ENCODE measurements at places on chromosomes 2 and 18.

GRCh38 chr18:69158944-69159343, 241.7 kb upstream of the DOK6 start:
- no peak for DNase-seq

GRCh38 chr2:133811409-133812125, 243.3 kb upstream of the NCKAP5 start:
- DNase-seq, result no peak

DNA sequence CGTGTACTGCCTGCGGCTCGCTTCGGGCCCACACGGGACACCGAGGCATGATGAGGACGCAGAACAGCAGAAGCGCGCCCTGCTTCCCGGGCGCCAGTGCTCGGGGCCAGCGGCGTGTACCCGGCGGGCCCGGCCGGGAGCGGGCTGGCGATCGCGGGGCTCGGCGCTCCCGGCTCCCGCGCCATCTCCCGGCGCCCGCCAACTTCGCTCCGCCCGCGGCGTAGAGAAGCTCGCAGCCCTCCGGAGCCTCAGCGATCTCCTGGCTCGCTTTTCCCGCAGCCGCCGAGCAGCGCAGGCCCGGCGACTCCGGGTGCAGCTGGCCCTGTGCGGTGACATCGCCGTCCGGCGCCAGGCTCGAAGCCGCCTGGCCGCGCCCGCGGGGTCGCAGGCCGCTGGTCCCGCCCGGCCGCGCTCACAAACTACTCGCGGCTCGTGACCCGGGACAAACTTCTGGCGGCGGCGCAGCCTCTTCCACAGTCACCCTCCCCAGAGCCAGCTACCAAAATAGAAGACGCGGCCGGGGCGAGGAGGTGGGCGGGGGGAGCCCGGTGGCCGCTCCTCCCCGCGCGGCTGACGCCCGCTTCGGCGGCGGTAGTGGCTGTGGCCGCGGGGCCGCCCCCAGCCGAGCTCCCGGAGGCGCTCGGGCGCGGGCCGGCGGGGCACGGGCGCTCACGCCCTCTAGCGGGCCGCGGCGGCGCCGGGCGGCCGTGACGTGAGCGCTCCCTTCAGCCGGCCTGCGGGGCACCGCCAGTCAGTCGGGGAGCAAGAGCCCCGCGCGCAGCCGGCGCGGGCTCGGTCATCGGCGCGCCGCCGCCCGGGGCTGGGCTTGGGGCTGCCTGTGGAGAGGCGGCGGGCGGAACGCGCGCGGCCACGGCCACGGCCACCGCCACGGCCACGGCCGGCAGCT, at the start of gene PTPRM:
PTPRM (plus strand) TSS at position 750 of the 907 bp plus-strand sequence. CDS start 503 bp downstream, outside the sequence.
- DNase-seq, result no peak

DNA sequence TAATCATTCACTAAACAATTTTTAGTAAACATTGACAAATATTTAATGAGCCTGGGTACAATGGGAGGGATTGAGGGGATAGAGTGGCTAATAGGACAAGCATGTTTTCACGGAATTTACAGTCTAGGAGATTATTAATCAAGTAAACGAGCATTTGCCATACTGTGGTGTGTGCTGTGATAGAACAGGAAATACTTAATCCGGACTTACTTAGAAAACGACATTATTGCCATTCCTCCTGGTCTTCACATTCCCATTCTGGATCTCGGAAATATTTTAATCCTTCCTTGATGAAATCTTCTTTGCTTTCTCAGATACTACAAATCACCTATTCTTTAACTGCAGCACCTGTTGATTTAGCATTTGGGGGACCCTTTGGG, 905 bp downstream of the TTLL4 start:
- no peak for DNase-seq

- no peak for DNase-seq
Observed at GRCh38 chr18:54531402-54532065, 59.5 kb upstream of the DYNAP start.

DNA sequence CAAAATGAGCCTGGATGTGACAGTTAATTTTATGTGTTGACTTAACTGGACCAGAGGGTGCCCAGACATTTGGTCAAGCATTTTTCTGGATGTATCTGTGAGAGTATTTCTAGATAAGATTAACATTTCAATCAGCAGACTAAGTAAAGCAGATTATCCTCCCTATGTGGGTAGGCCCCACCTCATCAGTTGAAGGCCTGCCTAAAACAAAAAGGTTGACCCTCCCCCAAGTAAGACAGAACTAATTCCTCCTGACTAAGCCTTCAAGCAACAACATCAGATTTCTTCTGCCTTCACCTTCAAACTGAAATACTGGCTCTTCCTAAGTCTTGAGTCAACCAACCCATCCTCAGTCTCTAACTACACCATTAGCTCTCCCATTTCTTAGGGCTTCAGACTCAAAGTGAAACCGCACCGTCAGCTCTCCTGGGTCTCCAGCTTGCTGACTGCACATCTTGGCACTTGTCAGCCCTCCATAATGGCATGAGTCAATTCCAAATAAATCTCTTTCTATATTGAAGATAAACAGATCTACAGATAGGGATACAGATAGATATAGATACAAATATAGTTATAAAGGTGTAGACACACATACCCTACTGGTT, 47.9 kb downstream of the MEMO1 start:
- no peak for DNase-seq

DNA sequence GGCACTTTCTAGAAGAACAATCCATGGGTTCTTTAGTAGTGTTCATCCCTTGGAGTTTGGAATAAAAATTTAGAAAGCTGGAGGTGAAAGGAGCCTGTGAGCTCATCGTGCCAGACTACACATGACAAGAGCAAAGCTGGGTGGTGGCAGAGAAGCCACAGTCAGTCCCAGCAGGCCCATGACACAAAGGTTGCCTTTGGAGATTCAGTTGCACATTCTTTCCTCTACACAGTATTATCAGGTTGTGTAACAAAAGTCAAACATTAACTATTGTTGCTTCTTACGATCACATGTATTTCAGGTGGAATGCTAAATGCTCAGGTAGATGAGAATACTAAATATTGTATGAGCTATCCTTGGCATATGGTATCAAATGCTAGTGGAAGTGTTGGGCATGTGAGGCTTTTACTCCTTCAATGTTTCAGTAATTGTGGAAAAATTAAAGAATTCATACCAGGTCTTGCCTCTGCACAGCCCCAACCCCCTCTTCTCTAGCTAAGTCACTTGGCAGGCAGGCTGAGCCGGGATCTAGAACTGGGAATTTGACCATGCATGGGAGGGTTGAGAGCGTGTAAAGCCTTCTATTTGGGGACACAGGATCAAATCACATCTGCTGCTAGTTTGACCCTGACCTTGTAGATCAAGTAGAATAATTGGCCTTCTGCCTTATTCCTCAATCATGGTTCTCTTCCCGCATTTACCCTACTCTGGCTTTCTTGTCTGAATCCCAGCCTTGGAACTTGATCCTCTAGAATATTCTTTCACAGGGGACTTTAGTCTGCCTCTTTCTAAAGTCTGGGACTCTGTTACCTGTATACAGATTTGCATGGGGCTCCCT, 230.9 kb downstream of the GCA start:
- no peak for DNase-seq

DNA sequence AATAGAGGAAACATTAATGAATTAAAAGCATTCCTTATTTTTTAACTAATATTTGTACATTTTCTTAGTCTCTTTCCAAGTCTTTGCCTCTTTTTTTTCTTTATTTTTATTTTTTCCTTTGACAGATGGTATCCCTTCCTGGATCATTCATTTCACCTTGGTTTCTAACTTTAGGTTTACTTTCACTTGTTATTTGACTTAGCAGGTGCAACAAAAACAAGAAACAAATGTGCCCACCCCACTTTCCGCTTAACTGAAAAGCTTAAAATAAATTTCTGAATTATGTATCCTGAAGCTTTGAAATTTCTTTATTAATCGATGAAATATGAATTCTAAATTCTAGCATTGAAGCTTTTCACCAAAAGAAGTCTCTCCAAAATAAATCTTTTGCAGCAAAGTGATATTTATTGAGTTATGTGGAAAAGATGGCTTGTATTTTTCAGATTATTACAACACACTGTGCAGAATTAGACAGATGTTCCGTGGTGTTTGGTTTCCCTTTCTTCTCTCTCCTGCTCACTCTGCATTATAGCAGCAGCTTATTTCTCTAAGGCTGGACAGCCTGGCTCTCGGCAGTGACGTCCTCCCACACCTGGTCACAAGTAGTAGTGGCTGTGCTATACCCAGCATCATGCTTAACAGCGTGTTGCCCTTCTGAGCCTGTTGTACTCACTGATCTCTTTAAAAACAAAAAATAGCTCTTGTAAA, 99.1 kb upstream of the ZNF397 start:
- DNase-seq, result no peak

- no peak for DNase-seq
Observed at GRCh38 chr2:211440107-211440506, 883.7 kb downstream of the CPS1 start.

DNA sequence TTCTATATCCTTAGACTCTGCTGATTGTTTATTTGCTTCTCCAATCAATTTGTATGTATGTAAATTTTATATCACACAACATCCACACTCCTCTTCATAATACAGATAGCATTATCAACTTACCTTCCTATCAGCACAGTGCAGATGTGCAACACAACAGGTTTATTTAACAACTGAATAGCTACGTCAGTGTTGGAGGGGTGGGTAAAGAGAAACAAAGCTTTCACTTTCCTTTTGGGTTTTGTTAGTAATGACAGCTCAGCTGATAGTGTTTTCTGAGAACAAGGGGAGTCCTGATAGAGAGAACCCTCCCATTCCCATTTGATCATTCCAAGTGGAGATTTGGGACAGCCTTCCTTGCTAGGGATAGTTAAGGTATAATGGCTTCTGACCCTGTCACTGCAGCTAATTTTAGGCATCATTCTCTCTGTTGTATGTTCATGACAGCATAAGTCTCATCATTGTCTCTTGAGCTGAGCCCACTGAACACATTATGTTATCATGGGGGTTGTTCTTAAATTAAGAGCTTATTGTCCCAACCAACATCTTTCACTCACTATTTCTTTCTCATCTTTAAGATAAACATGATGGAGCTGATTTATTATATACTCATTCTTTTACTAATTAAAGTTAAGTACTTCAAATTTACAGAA, 227.7 kb downstream of the GPD2 start:
- DNase-seq, result no peak

GRCh38 chr2:149597050-149597667, 9.6 kb upstream of the MMADHC start:
- no peak for DNase-seq

DNA sequence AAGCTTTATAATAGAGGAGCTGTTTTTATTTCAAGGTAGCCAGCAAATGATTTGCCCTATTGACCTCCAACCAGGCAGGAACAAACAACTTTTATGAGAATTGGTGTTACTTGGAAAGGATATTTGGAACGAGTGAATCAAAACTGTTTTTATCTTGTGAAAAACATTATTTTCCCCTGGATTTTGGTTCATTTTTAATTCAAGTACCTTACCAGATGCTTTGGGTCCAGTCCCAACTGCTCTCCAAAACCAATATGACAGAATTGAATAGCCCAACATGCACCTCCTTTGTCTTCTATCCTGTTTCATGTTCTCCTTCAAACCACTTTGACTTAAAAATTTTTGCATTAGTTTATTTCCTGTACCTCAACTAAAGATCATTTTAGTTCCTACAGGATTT, 178.6 kb upstream of the RBMS1 start:
- no peak for DNase-seq

DNA sequence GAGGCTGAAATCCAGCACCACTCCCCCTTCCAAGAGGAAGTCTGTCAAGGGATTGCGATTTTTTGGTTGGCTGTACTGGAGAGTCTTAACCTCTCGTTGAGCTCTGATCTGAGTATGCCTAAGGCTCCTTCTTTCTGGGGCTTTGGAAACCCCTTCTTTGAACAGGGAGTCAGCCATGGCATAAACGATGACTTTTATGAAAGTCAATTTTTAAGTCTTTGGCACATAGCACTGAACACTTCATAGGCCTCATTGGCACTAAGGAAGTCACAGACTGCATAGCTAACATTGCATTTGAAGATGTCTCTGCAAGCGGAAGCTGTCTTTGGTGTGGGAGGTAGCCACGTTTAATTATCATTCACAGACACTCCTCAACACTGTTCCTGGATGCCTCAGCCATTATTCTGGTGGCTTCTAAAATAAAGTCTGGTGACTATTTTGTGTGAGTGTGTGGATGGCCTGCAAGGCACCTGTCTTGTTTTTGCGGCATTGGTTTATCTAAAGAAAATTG, 148.2 kb upstream of the NCK2 start:
- DNase-seq, result no peak

DNA sequence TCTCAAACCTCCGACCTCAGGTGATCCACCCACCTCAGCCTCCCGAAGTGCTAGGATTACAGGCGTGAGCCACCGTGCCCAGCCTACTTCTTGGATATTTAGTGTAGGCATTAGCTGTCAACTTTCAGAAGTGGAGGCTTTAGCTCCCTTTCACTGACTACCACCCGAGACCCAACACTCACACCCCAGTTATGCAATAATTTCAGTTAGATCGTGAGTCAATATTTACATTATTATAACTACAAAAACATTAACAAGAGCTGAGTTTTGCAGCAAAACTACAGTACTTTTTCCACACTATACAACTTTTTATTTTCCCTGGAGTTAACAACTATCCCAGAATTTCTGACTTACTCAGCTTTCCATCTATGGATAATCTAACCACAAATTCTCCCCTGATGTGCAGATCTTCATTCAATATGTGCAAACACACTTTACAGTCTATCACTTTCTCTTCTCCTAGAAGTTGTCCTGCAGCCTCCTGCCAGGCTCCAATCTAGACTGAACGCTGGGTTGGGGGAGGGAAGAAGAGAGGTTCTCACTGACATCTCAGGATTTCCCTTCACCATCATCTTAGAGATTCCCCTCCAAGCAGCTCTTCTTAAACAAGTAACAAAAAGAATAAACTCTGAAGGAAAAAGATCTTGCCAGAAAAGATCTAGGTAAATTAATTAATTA, 10.1 kb downstream of the TBC1D8 start:
- no peak for DNase-seq

GRCh38 chr18:57438743-57439608, 3.8 kb downstream of the ONECUT2 start:
- DNase-seq, result no peak

GRCh38 chr2:60530660-60531281, 22.7 kb downstream of the BCL11A start:
- no peak for DNase-seq

DNA sequence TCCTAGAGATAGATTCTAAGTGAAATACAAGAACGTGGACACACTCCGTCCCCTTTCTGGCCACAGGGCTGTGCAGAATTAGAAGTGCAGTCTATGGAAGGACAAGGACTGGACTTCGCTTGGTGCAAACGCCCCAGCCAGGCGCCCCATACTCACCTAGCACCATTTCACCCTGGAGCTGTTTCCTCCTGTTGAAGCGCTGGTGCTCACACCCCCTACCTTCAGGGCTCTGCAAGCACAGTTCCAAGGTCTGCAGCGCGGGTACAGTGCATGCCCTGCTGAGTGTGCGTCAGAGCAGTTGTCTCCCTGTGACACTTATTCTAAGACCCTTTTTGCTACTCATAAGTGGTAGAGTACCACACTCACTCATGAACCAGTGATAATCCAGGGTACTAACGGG, 3.0 kb downstream of the HPCAL1 start:
- no peak for DNase-seq
